ENCODE measurements at places on chromosomes 7 and 10.
A peak's percentile ranks its signal among the peaks of the same experiment; 100 is the strongest.

GRCh38 chr7:48087349-48087748 is 1.7 kb upstream of the UPP1 start:
- no peak for DNase-seq

GRCh38 chr7:35792873-35793489 is 7.9 kb upstream of the SEPTIN7 start:
- no peak for DNase-seq

DNA sequence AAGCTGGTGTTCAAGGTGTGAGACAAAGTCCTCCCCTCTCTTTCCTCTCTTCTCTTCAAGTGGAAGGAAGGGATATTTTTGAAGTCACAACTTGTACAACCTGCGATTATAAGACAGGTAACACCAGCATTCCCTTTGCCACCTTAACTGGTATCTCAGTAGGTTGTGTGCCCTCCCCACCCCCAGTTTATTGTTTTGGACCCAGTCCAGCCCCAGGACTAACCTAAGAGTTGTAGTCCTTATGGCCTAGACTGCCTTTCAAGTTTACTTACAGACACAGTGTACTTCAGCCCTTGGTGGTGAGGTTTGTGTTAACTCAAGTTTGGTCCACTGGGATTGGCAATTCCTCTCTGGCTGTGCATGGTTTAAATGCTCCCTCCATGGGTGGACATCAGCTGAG is 26.8 kb upstream of the CYP2C8 start:
- no peak for DNase-seq

DNA sequence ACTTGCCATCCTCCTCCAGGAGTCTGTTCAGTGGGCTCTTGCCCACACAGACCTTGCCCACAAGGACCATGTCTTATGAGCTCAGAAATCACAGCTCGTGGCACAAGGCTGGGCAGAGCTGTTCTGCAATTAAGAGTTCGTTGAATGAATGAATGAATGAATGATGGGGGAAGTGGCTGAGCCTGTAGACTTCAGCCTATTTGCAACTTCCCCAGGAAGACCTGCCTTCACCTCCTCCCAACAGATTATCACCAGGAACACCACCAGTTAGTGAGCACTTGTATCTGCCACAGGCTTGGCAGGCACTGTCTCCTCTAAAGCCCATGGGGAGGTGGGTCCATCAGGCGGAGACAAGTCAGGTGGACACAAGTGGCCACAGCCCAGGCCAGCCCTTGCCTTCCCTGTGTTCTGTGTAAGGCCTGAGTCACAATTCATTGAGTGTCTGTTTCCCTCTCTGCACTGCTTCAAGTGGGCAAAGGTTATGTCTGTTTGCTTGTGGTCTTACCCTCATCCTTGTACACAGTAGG is 1.8 kb upstream of the FGF8 start:
- no peak for DNase-seq

DNA sequence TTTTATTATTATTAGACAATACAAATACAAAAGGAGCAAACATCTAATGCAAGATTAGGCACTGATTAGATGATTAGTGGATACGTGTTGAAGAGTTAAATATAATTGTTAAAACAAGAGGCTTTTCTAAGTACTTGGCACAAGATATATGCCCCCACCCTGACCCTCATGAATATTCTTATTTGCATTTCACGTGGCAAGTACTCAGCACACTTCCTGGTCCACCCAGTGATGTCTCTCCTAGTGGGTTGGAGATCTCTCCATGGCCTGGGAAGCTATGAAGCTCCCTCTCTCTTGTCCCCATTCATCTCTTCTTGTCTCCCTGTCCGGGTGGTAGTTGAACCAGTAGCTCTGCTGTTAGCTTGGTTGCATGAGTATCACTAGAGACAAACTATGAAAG is 375.3 kb downstream of the ADRA2A start:
- no peak for DNase-seq

DNA sequence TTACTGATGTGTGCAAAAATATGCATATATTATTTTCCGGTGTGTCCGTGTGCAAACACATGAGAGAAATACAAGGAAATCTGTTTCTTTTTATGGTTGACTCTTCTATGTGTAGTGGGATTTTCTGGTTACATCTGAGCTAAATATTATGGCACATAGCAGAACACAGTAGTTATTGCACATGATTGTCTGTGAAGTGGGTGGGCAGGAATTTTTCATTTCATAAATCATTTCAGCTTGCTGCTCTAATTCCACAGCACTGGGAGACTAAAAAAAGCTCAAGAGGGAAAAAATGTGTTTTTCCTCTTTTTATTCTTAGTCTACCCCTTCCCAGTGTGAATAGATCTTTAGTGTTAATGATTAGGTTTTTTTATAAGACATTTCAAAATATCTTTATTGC is 197.9 kb downstream of the MBL2 start:
- no peak for DNase-seq

DNA sequence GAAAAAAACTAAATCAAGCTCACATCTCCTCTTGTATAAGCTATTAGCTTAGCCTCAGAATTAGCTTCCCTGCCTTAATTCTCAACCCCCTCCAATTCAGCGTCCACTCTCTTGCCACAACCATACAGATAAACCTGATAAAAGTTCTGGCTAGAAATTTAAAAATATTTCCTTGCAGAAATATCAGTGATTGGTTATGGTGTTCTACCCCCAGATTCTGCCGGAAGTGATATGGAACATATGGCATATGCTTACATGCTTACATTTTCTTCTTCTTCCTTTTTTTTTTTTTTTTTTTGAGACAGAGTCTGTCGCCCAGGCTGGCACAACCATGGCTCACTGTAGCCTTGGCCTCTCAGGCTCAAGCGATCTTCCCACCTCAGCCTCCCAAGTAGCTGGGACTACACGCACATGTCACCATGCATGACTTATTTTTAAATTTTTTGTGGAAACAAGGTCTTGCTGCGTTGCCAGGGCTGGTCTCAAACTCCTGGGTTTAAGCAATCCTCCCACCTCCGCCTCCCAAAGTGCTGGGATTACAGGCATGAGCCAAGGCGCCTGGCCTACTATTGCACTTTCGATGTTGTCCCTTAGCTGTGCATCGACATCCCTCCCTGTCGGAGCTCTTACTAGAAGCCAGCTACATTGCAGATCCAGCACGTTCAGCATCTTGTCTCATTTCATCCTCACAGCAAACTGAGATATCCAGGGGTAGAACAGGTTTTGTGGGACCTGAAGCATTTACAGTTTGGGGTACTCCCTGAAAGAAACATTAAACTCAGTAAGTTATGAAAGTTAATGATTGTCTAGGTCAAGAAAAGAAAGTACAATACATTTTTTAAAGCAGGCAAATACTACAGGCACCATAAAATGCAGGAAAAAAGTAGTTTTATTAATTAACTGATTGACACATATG is 205.6 kb upstream of the TCF7L2 start:
- DNase-seq: no peak

DNA sequence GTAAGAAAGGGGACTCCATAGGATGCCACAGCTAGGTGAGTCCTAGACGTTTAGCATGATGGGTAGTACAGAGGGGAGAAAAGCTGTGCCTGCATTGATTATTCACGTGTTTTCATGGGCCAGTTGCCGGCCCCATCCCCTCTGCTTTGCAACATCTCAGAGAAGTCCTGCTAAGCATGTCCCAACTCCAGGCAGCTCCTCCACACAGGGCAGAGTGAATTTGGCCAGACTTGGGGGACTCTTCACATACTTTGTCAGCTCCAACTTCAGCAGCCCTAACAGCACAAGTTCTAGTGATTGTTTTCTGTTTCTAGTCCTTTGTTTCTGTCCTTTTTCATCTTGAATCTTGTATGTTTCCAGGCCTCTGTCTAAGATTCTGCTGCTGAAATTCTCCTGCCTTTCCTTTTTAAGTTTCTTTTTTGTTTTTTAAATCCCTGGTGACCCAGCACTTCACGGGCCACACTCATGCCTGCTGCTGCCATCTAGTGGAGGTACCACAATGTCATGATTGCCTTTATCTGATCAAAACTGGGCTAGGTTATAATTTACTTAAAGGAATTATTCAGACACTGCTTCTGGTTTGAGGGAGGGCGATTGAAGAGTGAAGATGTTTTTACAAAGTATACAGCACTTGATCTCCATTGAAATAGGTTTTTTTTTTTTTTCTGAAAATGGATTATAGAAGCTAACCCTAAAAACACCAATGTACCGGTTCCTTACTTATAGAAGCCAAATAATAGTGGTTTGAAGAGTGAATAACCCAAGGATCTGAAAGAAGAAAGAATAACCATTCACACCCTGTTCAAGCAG is 276.9 kb downstream of the CSTF2T start:
- no peak for DNase-seq

- no peak for DNase-seq
These were observed 119.0 kb downstream of the PTPN20 start for GRCh38 chr10:47030191-47030703.

DNA sequence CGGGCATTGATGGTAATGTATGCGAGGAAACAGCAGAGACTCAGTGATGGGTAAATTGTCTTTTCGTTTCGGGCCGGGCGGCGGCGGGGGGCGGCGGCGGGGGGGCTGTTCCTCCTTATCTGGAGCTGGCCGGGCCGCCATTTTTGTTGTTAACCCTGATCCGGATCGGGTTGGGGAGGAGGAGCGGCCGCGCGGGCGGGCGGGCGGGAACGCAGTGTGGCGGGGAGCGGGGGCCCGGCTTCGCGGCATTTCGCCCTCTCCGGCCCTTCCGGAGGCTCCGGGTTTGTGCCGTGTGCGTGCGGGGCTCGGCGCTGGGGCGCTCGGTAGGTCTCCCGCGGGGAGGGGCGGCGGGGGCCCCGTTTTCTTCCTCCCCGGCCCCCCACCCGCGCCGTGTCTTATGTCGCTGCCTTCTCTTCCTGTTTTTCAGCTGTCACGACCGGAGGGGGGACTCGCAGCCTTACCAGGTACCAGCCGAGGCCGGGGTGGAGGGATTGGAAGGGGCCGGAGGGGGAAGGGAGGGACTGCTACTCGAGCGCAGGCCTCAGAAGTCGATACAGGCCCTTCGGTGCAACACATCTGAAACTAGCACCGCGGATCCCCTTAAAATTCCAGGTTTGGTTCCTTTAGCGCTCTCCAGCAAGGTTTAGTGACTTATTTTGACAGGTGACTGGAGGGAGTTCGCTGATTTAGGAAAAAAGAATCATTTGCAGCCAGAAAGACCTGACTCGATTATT is 820 bp downstream of the WAC start:
- DNase-seq: peak; percentile 69

DNA sequence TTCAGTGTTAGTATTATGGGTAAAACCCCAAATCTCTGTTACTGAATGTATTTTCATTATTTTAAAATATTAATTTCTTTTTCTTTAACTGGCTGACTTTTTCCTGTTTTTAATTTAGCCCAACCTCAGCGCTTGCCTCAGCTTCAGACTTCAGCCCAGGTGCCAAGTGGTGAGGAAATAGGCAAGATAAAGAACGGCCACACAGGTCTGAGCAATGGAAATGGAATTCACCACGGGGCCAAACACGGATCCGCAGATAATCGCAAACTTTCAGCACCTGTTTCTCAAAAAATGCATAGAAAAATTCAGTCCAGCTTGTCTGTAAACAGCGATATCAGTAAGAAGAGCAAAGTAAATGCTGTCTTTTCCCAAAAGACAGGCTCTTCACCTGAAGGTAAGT is 57.5 kb downstream of the MDFIC start:
- DNase-seq: no peak

DNA sequence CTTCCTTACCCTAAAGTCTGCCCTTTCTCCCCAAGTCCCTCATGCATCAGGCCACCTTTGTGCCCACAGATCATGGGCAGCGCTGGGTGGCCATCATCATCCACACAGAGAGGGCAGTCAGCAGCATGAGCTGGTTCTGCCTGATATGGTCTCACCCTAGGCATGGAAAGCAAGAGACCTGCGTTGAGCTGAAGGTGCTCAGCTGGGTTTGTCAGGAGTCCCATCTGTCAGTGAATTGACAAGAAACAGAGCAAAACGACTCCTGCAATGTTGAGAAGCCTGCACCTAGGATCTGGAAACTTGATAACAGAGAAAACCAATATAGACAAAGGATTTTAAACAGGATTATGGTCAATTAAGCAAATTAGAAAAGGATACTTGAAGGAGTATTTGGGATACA is 242.7 kb upstream of the PRSS1 start:
- no peak for DNase-seq

All from activated CD4-positive, alpha-beta T cell treated with anti-CD3 and anti-CD28 coated beads for 4 hours (primary cell).